ENCODE measurements at places on chromosomes 2 and 18.

DNA sequence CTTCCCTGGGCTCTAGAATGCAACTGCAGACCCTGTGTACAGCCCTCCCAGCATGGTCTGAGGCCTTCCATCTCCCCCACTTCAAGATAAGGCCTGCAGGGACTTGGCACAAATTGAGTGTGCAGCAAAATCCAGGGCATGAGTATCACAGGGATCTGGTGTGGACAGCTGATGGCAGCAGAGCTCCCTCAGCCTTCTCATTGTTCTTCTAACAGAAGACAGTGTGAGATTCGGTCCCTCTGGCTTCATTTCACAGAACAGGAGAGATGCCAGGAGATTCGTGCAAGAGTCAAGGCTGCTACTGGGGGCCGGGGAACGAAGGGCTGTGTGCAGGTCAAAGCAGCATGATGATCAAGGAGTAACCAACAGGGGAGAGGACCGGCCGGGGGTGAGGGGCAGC is 85.8 kb downstream of the UXS1 start:
- no peak for DNase-seq

GRCh38 chr2:238341536-238341935 is 21.2 kb downstream of the TRAF3IP1 start:
- DNase-seq = no peak

DNA sequence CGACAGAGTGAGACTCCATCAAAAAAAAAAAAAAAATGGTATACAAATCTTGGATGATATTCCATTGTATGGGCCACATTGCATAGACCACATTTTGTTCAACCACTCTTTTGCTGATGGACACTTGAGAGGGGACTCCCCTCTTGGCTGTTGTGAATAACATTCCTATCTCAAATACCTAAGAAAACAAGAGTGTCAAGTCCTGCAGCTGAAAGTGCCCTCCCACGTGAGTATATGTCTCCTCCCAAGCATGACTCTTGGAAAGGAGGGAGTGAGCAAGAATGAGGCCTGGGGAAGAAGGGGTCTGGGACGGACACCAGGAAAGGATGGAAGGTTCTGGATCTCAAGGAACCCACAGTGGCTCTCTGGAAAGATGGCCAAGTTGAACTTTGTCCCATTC is 36.0 kb upstream of the NPAS2 start:
- DNase-seq = no peak

DNA sequence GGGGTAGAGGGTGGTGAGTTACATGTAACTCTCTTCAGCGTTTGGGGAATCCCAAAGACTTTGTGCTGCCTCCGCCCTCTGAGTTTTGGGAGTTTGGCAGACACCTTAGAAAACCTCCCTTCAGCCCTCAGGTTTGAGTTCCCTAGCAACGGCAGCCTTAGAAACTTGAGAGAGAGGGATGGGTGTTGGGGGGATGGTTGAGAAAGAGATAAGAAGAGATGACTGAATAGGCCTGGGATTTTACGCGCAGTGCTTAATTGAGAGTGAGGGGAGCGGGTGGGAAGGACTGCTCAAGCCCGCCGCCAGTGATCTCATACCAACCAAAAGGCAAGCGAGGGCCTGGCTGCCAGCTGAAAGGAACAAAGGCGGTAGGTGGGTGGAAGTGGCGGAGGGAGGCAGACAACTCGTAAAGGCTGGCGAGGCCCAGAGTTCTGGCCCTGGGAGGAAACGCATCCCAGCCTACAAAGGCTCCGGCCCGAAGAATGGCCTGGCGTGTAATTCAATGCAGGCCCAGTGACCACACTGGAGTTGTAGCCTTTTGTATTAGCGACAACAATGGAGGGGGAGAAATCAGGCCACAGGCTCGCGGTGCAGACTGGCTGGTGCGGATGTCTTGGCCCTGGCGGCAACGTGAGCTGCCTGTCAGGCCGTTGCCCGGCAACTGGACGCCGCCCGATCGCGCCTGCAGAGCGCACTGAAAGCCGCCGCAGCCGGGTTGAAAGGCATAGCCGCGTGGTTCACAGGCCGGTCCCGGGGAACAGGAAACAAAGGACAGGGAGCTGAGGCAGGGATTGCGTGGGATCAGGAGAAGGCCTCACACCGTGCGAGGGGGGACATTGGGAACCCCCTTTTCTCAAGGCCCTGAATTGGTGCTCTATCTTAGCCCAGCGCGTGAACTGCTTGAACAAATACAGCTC is 39.9 kb upstream of the DARS1 start:
- peak; percentile 20 for DNase-seq

GRCh38 chr2:218387369-218388194 is 5.5 kb downstream of the SLC11A1 start:
- no peak for DNase-seq

DNA sequence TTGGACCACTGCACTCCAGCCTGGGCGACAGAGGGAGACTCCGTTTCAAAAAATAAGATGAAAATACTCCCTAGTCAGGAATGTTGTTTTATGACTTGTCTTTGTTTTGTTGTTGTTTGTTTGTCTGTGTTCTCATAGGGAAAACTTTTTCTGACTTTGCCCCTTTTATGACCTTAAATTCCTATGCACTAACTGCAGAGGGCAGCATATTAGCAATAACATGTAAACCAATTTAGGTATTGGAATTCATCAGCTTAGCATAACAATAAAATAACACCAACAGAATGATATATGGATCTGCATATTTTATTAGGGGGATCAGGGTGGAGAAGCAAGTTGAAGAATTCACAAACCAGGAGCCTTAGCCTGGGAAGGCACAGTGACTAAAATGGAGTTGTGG is 631.5 kb downstream of the SUCLG1 start:
- no peak for DNase-seq

GRCh38 chr18:9325716-9326115 is 8.9 kb upstream of the TWSG1 start:
- no peak for DNase-seq

DNA sequence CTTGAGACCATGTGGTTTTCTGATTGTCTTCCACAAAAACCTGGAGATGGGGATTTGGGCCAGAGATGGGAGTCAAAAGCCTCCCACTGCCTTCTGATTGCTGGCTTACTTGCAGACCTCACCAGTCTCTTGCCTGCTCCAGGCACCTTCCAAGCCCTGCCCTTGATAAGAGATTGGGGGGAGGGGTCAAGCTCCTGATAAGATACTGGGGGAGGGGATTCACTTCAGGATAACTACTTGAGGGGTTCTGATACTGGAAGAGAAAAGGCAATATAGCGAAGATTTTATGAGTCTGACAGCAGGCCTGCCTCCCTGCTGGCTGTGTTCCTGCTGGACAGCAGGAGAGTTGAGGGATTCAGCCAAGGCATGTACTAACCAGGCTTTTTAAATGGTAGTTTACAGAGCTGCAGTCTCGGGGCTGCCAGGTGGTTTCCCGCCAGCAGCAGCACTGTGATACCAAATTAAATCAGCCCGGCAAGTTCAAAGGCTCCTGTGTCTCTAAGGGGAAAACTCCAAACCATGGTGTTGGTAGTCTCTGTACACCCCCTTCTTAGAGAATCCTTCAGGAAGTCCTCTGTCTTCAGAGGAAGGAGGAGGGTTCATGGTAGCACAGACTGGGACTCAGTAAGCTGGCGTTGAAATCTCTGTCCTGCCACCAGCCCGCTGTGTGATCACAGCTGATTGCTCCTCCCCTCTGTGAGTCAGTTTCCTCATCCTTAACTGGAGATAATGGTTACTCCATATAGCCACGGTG is 58.3 kb downstream of the FBXO36 start:
- no peak for DNase-seq

GRCh38 chr18:49893036-49893435 is 79.7 kb upstream of the ACAA2 start:
- DNase-seq = no peak

- no peak for DNase-seq
Observed at GRCh38 chr18:29979881-29980280, 1062.7 kb downstream of the DSC3 start.

DNA sequence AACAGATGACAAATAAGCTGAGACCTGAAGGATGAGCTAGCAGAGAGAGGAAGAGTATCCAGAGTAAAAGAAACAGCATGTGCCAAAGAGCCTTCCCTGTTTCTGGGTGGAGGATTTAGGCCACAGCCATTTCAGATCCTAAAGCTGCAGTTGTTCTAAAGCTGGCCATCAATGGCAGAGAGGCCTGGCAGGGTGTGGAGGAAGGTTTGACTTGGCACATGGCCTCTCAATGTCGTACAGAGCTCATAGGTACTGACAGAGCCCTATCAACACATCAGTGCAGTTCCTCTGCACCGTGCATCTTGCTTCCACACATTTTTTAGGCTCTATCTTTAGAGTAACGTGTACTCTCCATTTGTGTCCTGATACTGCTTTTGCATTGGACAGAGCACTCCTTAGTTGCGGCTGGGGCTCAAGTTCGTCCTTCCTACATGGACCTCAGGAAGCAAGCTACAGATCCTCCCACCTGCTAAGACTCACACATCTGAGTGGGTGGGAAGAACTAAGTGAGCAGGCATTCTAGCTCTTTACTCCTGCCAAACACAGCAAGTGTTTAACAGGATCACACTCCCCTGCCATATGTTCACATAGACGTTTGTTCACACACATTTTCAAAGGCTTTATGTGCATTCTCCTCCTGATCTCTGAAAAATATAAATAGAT is 3.0 kb upstream of the CHMP3 start:
- no peak for DNase-seq

- DNase-seq = no peak
Observed at GRCh38 chr2:69781321-69782248, 39.7 kb downstream of the ANXA4 start.

DNA sequence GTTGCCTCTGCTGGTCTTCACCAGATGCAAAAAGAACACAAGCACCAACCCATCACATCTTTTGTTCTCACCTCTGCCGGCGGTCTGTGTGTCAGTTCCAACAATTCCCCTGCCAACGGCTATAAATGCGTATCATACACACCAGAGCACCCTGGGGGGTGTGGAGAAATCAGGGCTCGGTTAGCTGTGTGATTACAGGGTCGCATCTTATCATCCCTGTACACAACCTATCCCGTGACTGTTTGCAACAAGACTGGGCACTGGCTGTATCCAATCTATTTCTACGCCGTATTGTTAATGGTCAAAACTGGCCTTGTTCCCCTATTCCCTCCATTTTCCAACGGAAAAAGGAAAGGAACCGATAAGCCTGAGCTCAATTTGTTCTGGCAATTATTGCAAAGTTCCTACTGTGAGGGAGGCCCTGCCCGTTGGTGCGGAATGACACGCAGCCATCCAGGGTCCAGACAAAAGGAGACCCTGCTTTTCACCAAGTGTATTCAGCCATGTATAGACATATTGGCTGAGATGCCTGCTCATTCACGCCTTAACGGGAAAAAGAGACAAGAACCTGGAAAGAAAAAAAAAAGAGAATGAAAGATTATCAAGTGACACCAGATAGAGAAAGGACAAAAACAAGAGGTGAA is 136.9 kb downstream of the CDH20 start:
- DNase-seq = no peak

DNA sequence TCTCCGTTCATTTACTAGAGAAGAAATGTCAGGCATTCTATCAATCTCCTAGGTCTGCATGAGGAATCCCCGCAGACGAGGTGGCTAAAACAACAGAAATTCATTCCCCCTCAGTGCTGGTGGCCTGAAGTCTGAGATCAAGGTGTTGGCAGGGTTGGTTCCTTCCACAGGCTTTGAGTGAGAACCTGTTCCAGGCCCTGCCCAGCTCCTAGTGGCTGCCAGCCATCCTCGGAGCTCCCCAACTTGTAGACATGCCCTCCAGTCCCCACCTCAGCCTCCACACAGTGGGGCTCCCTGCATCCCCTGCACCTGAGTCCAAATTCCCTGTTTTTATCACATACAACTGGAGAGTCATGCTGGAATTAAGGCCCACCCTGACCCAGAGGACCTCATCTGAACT is 145.3 kb upstream of the ALKAL2 start:
- DNase-seq = no peak
